ENCODE measurements at places on chromosomes 7 and 10.

- DNase-seq, result no peak
Measured at GRCh38 chr10:129179245-129179971, 287.6 kb upstream of the MGMT start.

GRCh38 chr7:4479367-4480039 is 202.6 kb upstream of the FOXK1 start:
- DNase-seq, result no peak

DNA sequence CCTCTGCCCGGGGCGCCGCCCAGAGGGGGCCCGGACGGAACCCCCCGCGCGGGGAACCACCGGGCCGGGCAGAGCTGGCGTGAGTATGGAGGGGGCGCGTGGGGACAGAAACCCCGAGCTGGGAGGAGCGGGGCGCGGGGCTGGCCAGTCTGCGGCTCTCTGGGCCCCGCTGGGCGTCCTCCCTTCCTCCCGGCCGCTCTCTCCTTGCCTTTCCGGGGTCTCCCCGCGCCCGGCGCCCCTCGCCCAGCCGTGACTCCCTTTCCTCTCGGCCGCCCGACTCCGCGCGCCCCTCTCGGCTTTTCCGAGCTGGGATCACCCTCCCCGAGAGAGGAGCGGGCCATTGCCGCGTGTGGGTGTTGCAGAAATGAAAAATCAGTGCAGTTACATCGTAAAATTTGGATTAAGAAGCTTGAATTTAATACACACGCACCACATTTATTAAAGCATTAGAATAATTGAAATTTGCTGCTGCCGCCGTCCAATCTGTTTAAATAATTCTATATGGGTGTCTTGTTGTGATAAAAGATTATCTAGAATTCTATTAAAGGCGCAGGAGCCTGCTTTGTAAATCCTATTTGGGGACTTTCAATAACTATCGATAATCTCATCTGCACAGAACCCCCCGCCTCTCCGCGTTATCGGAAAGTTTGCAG is 9.1 kb downstream of the UNCX start:
- DNase-seq, result no peak

- DNase-seq, result no peak
Measured at GRCh38 chr10:74640134-74640921, 186.1 kb upstream of the KAT6B start.

GRCh38 chr7:13991791-13992595 is 2.5 kb upstream of the ETV1 start:
- DNase-seq, result no peak

- DNase-seq, result no peak
Measured at GRCh38 chr10:106011250-106011649, 1153.3 kb downstream of the SORCS1 start.

- DNase-seq, result no peak
Measured at GRCh38 chr10:2616215-2616614, 451.1 kb upstream of the PFKP start.

GRCh38 chr10:53162856-53163255 is 390.3 kb upstream of the MBL2 start:
- no peak for DNase-seq

DNA sequence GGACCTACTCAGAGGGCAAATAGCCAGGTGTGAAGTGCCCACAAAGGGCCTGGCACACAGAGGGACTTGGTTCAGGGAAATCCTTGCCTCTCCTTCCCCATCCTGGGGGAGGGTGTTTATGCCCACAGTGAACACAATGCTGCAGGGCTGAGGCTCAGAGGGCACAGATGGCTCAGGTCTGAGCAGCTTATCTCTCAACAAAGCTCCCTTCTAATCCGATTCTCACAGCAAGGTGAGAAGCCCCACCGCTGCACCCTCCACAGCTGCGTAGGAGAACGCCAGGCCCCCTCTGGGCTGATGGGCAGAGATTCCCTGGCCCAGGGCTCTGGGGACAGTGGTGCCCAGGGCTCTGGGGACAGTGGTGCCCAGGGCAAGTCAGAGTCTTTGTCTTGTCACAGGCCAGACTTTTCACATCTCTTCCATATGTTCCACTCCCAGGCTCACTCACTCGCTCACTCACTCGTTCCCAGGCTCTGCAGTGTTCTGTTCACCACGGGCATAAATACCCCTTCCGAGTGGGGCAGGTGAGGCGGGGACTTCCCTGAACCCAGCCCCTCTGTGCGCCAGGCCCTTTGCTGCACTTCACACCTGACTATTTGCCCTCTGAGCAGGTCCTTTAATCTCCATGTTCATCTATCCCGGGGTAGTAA is 8.7 kb upstream of the CDHR1 start:
- DNase-seq, result no peak

GRCh38 chr7:63042730-63043511 is 955.7 kb upstream of the ZNF722 start:
- no peak for DNase-seq

GRCh38 chr10:47357911-47358310 is 9.7 kb downstream of the RBP3 start:
- DNase-seq, result no peak

DNA sequence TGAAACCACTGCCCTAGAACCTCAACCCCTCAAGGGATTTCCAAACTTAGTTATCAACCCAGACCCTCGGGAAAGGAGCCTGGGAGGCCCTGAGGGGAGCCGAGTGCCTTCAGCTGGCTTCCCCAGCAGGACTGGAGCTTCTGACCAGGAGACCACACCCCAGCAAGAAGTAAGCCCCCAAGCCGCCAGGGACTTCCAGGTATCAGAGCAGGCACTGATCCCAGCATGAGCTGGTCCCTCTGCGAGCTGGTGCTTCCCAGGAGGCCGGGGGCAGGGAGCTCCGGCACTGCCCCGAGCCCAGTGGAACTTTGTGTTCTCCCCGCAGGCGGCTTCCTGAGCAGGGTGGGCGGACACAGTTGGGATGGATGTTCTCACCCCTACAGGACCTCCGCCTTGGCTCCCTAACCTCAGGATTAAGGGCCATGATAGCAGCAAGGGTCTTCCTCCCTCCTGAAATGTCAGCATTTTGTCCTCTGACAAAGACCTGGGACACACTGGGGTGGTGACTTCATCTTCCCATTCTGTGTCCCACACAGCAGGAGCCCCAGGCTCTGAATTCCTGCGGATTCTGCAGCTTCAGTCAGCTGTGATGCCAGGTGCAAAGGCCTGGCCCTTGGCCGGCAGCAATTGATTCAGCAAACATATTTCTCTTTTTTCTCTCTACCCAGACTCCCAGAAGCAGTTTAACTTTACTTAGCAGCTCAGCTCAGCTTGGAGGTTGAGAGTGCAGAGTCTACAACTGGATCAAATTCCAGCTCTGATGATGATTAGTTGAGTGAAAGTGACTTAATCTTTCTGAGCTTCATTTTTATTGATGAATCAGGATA is 11.6 kb downstream of the ATP6V0E2 start:
- DNase-seq, result no peak

DNA sequence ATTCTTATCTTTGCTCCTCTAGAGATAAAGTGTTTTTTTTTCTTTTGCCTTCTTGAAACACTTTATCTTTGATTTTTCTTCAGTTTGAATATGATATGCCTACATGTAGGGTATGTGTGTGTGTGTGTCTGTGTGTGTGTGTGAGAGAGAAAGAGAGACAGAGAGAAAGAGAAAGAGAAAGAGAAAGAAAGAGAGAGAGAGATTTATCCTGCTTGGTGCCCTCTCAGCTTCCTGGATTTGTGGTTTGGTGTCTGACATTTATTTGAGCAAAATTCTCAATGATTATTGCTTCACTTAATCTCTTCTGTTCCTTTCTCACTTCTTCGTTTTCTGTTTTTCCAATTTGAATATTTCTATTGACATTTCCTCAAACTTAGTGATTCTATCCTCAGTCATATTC is 60.3 kb downstream of the RAB18 start:
- DNase-seq, result no peak

DNA sequence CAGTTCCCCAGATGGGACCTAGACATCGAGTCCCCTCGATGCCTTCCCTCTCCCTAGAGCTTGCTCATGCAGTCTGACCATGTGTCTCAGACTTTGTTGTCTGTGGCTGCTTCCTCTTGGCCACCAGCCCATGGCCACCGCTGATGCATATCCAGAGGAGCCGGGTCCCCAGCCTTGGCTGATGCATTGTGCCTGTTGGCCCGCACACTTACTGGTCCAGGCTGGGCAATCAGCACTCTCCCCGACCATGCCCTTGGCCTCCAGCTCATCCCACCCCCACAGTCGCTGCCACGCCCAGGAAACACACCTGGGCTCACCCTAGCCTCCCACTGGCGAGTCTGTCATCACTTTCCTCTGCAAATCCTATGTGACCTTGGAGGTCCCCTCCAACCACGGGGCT is 10.1 kb downstream of the NPC1L1 start:
- DNase-seq, result no peak

- no peak for DNase-seq
Measured at GRCh38 chr7:423312-424260, 96.1 kb downstream of the PDGFA start.

DNA sequence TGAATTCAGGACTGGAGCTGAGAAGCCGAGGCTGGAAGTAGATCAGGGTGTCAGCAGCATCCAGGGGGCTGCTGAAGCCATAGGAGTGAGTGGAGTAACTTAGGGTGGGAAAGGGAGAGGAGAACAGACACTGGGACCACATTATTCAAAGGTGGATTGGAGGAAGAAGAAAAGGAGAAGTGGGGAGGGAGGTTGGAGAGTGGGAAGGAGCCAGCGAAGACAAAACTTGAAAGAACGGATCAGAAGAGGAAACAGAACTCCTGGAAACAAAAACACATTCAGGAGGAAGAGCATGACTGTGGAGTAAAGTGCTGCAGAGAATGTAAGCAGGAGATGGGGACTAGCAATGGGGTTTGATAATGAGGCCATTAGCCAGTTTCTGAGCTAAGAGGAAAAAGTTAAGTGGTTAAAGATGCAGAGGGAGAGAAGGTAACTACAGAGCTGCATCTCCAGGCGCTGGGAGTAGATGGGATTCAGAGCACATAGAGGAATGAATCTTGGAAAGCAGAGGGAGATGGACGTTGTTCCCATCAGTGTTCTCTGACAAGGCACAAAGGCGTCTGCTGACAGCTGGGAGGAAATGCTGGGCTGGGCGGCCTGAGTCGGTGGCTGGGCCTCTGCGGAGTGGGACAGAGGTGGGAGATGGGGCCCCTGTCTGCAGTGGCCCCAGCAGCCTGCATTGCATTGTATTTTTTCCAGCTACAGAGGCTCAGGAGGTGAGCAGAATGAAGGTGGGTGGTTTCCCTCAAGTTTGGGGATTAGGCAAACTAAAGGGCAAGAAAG is 63.1 kb upstream of the LEP start:
- no peak for DNase-seq

DNA sequence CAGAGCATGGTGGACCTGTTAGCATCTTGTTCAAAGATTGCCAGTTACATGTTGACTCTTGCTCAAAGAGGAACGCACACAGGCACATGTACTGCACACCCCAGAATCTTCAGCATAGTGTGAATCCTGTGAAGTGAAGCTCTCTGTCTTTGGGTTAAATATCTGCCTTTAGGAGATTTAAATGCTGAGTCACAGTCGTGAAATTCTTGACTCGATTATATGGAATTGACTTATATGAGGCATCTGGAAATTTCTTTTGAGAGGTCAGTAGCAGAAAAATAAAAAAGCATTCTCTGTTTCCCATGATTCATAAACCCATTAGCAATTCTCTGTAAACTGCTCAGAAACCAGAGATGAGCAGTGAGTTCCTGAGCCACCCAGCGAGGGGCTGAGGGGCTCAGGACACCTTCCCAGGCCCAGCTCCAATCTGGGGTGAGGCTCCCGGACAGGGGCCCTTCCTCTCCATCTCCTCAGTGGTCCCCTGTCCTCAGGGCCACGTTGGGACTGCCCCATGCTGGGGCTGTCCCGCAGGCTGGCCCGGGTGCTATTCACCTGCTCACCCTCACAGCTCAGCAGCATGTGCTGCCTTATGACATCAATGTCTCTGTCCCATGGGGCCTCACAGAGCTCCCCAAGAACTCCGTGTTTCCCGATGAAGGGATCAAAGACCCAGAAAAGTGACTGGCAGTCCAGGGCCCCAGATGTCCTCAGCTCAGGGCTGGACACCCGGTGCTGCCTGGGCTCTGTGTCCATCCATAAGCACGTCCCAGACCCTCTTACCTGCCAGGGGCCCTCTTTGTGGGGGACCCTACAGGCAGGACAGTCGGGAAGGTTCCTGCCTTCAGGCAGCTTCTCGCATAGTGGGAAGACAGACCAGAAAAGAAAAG is 50.0 kb upstream of the INSIG1 start:
- DNase-seq, result no peak

DNA sequence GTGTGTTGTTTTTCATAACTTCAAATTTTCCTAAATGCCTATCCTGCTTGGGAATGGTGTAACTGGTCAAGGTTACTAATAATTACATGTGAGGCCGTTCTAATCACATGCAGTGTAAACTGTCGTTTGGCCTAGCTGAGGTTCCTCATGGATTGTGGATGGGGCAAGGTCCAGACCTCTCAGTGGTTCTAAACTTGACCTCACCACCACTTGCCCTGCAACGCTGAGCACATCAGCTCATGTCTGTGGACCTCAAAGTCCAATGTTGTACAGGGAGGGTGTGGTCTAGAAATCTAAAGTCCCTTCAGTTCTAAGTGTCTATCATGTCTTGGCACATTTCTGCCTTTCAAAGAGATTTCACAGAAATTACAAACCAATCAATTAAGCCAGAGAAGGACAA is 15.6 kb downstream of the RBP3 start:
- DNase-seq, result no peak

DNA sequence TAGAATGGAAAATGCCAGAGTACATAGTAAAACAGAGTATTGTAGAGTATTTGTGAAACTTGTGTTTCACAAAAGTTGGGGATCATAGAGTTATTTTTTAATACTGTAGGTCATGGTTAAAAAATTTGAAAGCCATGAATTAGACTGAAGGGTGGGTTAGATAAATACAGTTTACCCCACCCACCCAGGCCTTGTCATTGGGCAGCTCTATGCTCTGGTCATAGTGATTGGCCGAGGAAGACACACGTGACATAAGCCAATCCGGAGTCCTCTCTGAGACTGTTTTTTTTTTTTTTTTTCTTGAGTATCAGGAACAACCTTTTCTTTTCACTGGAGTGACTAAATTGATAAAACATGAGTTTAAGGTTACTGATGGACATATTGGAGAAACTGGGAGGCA is 33.3 kb upstream of the ORC5 start:
- DNase-seq, result no peak

DNA sequence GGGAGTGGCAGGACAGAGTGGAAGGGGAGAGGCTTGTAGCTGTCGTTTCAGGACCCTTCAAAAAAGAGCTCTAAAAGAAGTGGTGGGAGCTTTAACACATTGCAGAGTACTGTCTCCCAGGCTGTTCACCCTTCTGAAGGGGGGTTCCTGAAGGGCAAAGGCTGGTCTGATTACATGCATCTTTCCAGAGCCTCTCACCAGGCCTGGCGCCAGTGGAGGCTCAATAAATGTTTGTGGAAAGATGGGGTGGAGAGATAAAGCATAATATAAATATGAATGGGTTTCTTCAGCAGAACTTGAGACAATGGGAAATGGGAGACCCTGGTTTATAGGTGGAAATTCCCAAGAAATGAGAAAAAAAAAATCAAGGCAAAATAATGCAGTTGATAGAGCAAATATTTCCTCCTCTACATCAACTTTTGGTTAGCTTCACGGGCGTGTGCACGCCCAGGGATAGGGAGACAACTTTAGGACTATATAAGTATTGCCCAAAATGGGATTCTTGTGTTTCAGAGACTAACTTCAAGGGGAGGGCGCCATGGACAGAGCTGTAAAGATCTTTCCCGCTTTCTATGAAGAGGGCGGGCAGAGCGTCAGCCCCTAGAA is 613 bp upstream of the BUB3 start:
- no peak for DNase-seq

Measured in AG04450 (cell line).